ENCODE measurements at places on chromosomes 12 and 14. TPM values are rescaled to one million over a fixed set of nuclear protein-coding genes. Genes with fewer than 3 reads are reported as not detected.

Gene CCDC38
- total RNA-seq = not detected

Gene ADAM21
- 0.80 TPM for total RNA-seq

Gene LRIG3
- 10.8 TPM for total RNA-seq

Gene KRT78
- total RNA-seq = 0.15 TPM

Gene SPTB
- 2.3 TPM for total RNA-seq

Gene DIO3
- 4.9 TPM for total RNA-seq

Gene PGF
- total RNA-seq = 0.26 TPM
